ENCODE measurements at places on chromosomes 6 and 20.

GRCh38 chr6:159257846-159258245 is 88.6 kb downstream of the FNDC1 start:
- DNase-seq = no peak

DNA sequence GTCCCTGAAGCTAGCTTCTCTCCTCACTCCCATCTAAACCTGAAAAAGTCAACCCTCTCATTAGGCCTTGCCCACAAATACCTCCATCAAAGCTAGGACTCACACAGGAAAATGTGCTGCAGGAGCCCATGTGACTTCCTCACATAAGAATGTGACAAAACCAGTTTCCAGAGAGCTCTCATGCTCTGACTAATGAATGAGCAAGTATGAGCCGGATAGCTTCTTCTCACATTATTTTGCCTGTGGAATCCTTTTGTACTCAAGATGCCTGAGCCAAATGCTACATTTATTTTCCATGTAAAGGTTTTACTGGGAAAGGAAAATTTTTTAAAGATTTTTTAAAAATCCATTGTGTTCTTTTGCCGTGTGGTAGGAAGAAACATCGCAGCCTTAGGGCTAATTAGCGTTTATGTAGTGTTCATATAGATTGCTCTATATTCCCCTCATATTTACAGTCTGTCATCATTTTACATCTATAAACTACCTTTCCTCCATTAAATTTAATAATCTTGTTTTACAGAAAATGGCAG is 68.6 kb upstream of the CCN6 start:
- peak; percentile 32 for DNase-seq

DNA sequence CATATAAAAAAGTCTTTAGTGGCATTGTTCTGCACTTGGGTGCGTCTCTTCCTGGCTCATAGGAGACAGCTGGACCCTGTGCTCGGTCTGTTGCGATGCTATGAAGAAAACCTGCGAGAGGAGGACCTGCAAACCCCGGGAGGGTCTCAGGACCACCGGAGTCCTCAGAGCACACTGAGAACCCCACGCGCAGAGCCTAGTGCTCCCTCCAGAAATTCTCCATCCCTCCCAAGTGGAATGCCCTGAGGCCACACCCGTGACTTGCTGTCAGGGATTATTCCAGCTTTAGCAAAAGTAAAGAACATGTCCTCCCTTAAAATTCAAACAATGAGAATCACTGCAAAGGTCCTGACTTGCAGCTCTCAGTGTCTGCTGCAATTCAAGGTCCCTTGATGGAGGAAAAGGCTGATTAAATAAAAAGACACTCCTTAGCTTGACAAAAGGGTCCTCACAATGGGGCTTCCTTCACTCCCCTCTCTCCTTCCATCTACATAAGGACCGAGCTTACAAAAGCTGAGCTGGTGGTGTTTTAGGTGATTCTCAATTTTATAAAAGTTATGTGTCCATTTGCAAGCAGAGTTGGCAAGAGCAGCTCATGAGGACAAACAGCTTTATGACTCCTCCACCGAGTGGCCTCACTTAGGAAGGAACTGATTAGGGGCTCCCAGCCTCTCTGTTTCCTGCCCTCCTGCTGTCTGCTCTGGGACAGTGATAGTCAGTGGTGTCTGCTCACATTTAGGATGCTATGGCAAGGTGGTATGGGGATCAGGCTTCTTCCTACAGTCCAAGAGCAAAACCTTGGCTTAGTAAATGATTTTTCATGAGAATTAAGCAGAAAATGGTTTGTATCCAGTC is 97.0 kb downstream of the RAMACL start:
- DNase-seq = no peak

GRCh38 chr20:40724566-40724965 is 35.5 kb upstream of the MAFB start:
- no peak for DNase-seq

DNA sequence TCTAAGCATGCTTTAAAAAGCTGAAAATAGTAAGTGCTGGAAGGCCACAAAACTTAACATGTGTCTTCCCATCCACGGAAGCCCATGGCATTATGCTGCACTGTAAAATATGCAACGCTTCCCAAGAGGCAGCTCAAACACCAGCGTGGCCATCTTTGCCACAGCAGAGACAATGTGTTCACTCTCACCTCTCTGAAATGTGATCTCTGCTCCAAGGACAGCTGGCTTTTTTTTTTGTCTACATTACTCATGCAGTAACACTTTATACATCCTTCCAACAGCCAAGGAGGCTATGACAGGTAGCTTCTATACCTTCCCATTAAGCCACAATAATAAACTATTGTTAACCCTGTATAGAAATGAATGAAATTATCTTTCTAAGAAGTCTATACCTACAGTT is 49.2 kb downstream of the BLOC1S5 start:
- DNase-seq = no peak
